NCI-H524 treated with DMSO at 0.1 percent for 48 hours (cell line): ENCODE measurements at places on chromosomes 7 and 10.

GRCh38 chr10:12181065-12181775 lies 14.5 kb downstream of the NUDT5 start:
- no peak for DNase-seq

DNA sequence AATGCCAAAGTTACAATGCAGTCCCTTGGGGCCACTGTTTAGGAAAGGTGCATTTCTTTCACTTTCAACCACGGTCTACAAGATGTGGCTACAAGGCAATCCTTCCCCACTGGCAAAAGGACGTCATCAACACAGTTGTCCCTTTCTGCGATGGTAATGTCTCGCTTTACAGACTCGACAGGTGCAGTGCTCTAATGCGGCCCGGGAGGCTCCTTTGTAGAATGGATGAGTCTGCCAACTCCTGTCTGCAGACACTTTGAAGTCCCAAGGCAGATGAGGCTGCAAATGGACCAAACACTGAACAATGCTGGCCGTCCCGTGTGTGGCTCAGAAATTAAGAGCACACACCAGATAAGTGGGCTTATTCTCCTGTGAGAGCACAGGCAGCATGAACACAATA lies 133.7 kb downstream of the PIP4K2A start:
- DNase-seq: no peak

DNA sequence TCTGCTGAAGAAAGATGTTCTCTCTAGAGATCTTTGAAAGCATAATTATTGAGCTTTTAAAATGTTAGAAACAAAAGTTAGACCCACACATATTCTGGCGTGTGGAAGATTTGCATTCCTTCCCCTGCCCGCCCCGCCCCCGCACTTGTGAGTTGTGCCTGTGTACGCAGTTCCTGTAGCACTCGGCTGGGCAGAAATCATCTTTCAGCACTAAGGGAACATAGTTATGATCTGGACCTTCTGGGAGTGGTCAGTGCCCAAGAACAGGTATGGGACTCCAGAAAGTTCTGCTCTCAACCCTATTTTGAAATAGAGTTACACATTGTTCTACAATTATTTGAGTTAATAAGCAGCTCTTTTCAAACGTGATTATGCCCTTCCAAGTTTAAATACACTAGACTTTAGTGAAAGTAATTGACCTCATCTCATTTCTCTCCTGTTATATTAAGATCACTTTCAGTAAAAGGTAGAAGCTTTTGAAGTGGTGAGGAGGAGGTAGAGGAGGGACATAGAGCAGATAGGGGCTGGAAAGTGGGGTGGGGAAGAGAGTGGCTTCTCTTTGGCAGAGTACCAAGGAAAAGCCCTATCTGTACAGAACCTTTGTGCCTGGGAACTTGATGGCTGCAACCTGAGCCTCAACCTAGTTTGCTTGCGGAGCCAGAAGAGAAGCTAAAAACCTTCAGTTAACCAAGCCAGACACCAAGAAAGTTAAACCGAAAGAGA lies 5.7 kb downstream of the BLVRA start:
- no peak for DNase-seq

DNA sequence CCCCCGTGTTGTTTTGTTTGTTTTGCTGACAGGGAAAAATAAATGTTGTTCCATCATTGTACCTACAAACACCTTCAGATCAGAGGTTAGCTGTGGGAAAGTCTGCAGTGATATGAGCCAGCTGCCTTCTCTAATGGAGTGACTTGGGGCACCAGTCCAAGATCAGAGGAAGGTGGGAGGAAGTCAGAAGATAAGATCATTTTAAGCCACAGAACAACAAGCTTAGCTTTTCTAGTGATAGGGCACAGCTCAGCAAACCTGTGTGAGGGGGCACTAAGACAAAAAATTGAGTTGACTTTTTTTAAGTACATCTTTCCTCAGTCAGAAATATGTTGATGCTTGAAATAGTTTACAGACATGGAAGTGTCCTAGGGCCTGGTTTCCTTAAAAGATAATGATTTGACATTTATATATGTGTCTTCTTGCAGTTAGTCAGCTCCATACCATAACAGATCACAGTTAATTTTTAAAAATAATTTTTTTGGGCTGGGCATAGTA lies 240.3 kb upstream of the KAT6B start:
- DNase-seq: no peak
